ENCODE measurements at places on chromosomes 2 and 18. TPM values are rescaled to one million over a fixed set of nuclear protein-coding genes. Genes with fewer than 3 reads are reported as not detected.

- H3K4me3 ChIP-seq: no peak overlapping the region
- H3K4me1 ChIP-seq: no peaks in the 10 kb centered on the region
- H3K27me3 ChIP-seq: no peaks in the 10 kb centered on the region
- peak overlapping the region; percentile 34 for H3K27ac ChIP-seq
Observed at GRCh38 chr2:133431289-133431688, 137.0 kb downstream of the NCKAP5 start.

GRCh38 chr2:164371916-164372315, 249.4 kb downstream of the GRB14 start:
- H3K27ac ChIP-seq: no peak overlapping the region
- H3K4me1 ChIP-seq: no peaks in the 10 kb centered on the region
- no peak for DNase-seq
- H3K36me3 ChIP-seq: no peaks in the 10 kb centered on the region
- H3K4me3 ChIP-seq: no peak overlapping the region

ZSWIM2 gene
- total RNA-seq: 0.32 TPM

PDE11A gene
- total RNA-seq: 2.3 TPM

KCNIP3 gene
- total RNA-seq: 14.4 TPM

DNA sequence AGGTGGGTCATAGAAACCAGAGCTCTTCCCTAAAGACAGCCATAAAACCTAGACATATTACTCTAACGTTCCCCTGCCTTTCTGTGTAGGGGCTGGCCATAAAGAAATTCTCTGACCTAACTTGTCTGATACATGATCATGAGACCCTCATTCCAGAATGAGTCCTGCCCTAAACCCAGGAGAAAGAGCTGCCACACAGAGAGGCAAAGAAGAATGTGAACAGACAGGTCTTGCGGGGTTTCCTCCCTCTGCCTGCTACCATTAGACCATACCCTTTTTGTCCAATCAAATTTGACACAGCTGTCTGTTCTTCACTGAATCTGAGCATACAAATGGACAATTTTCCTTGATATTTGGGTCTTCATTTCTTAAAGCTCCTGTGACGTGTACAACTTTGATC, 198.8 kb upstream of the LHCGR start:
- H3K36me3 ChIP-seq: no peaks in the 10 kb centered on the region
- no peak overlapping the region for H3K4me3 ChIP-seq
- H3K4me1 ChIP-seq: no peaks in the 10 kb centered on the region
- no peak for DNase-seq
- no peak overlapping the region for H3K27ac ChIP-seq

- H3K27ac ChIP-seq: no peak overlapping the region
- H3K4me3 ChIP-seq: no peak overlapping the region
- H3K27me3 ChIP-seq: peaks cover 99% of the 10 kb centered on the region
- no peaks in the 10 kb centered on the region for H3K36me3 ChIP-seq
- peaks cover 5% of the 10 kb centered on the region for H3K4me1 ChIP-seq
- no peak for DNase-seq
Observed at GRCh38 chr2:176094349-176094748, 1.8 kb downstream of the HOXD13 start.

DNA sequence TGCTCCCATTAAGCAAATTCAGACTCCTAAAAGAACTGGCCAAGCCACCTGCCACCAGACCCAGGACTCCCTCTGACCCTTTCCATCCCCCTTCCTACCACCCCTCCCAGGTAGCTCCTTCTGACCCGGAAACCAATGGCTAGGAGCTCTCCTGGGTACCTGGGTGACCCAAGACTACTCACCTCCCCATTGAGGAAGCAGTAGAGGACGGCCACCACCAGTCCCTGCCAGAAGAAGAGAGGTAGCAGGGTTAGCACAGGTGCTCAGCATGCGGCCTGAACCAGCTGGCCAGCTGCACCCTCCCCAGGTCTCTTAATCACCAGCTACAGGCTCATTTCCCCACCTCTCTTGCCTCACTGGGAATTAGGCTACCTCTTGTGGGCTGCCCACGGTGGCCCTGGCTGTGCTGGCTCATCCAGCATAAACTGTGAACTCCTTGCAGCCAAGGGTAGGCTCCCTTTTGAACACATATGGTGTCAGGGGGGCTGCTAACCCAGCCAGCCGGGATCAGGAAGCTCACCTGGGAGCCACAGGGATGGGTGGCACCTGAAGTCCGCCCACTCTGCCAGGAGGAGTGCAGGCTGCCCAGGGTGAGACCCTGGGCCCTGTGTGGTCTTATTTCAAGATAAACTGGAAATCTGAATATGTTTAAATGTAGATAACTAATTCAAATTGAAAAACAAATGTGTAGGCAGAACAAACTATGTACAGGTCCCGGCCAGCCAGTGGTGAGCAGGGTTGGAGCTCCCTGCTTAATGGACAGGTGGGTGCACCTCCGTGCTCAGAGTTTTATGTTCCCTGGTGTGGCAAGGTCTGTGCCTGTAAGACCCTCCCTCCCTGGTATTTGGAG, 9.9 kb downstream of the TMEM37 start:
- H3K36me3 ChIP-seq: no peaks in the 10 kb centered on the region
- H3K4me3 ChIP-seq: no peak overlapping the region
- no peaks in the 10 kb centered on the region for H3K4me1 ChIP-seq
- no peak overlapping the region for H3K27ac ChIP-seq
- H3K27me3 ChIP-seq: no peaks in the 10 kb centered on the region
- no peak for DNase-seq

GRCh38 chr2:108460345-108461037, 11.5 kb downstream of the GCC2 start:
- H3K27me3 ChIP-seq: no peaks in the 10 kb centered on the region
- no peaks in the 10 kb centered on the region for H3K4me1 ChIP-seq
- no peaks in the 10 kb centered on the region for H3K36me3 ChIP-seq

ITGB6 gene
- 16.7 TPM for total RNA-seq

ERCC3 gene
- total RNA-seq: 41.0 TPM

DNA sequence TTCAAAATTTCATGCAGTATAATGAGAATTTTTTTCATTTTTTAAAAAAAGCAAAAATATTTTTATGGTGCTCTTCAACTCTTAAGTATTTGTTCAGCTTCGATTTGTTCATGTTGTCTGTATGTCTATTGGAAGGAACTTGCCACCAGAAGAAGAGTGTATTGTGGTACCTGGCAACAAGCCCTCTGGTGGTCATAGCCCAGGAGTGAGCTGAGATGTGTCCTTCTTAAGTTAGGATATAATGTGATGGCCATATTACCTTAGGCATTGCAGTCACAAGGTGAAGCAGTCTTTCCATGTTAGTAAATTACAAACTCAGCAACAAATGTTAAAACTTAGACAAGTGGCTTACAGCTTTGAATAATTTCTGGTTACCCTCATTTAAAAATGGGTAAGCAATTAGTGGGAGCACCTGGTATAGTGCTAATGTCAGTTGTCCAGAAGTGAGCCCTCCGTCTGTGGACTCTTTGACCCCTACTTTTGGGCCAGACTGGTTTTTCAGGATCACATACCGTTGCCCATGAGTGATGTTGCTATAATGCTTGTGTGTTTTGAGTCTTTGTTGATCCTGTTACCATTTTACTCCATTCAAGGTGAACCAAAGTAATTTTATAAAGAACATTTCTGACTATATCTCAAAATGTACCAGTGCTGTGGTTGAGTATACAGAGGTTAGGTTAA, 57.4 kb downstream of the MYO1B start:
- no peak for DNase-seq
- H3K36me3 ChIP-seq: no peaks in the 10 kb centered on the region
- H3K27me3 ChIP-seq: no peaks in the 10 kb centered on the region

DNA sequence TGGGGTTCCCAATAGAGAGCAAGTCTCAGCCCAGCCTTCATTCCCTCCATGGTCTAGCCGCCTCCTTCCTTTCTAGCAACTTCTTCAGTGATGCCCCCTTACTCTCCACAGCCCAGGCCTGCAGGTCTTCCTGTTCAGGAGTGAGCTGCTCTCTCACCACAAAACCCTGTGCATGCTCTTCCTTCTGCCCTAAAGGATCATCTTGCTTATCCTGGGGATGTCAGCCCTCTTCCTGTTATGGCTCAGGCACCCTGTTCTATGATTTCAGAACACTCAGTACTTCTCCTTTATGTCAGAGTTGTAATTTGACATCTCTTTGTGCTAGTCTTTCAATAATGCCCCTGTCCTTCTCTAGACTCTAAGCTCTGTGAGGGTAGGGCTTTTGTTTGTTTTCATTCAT, 19.4 kb downstream of the TMEM178A start:
- H3K27ac ChIP-seq: no peak overlapping the region
- H3K27me3 ChIP-seq: no peaks in the 10 kb centered on the region
- no peak overlapping the region for H3K4me3 ChIP-seq
- H3K36me3 ChIP-seq: no peaks in the 10 kb centered on the region
- no peak for DNase-seq
- no peaks in the 10 kb centered on the region for H3K4me1 ChIP-seq

HOXD3 gene
- 4.2 TPM for total RNA-seq

DNA sequence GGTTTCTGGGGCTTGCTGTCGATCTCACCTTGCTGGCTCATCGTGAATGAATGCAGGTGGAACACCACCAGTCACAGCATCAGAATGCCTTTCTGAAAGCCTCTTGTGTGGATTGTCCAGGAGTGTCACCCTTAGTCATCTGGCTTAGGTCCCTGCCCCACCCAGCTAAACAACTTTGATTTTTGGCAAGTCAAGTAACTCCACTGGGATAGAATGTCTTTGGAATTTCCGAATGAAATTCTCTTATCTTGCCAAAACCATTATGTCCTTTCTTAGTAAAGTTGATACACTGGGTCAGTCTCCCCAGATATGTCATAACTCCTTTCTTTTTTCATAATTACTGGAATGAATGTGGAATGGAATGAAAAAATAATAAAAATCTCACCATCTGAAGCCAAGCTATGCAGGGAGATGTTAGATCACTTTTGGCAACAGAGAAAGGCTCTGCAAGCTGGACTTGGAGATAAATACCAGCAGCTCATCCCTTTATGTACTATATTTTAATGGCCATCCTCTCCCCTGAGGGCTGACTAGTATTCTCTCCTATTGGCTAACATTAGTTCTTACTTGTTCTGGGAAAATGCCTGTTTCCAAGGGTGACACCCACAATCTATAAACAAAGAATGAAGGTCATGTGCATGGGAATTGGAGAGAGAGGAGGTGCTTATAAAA, 35.4 kb downstream of the INSIG2 start:
- H3K4me3 ChIP-seq: no peak overlapping the region
- no peaks in the 10 kb centered on the region for H3K36me3 ChIP-seq
- H3K27me3 ChIP-seq: no peaks in the 10 kb centered on the region
- H3K27ac ChIP-seq: peak overlapping the region; percentile 65

DNA sequence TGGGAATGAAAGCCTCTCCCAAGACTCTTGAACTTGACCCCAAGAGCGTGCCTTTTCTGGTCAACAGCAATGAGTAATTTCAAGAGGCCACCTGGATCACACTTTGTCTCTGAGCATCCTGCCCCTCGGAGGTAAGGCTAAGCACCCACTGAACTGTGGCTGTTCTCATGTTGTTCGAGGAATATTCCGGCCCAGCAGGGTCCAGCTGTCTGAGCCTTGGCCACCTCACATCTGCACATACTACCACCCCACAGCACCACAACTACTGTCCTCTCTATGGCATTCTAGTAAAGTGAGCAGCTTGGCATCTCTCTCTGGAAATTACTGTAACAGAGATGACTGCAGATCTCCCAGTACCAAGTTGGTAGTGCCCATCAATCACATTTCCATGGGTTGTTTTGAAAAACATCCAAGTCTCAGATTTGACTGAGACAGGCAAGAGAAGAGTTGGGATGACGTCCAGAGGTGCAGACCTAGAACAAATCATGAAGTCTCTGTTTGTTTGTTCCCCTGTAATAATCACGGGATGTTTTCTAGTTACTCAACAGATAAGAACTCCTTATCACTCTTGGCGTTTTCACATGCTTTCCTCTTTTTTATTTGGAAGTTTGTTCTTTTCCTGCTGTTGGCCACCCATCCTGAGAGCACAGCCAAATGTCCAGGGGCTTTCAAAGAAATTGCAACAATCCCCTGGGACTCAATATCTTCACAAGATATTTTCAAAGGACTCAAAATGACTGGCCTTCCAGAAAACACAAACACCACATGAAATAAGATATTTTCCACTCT, 336.0 kb upstream of the TNP1 start:
- no peaks in the 10 kb centered on the region for H3K27me3 ChIP-seq
- no peaks in the 10 kb centered on the region for H3K36me3 ChIP-seq
- no peak overlapping the region for H3K4me3 ChIP-seq
- DNase-seq: no peak
- no peak overlapping the region for H3K27ac ChIP-seq

- no peak overlapping the region for H3K4me3 ChIP-seq
- H3K36me3 ChIP-seq: no peaks in the 10 kb centered on the region
- H3K27ac ChIP-seq: no peak overlapping the region
- peaks cover 5% of the 10 kb centered on the region for H3K4me1 ChIP-seq
- no peak for DNase-seq
Observed at GRCh38 chr2:112829961-112830681, 6.5 kb downstream of the IL1B start.

ALKAL2 gene
- total RNA-seq: 16.1 TPM

MXD1 gene
- total RNA-seq: 5.8 TPM

GRCh38 chr2:237131749-237132533, 46.3 kb downstream of the COPS8 start:
- H3K4me1 ChIP-seq: no peaks in the 10 kb centered on the region
- no peaks in the 10 kb centered on the region for H3K27me3 ChIP-seq
- no peak overlapping the region for H3K4me3 ChIP-seq

KCNF1 gene
- total RNA-seq: 0.29 TPM

DNA sequence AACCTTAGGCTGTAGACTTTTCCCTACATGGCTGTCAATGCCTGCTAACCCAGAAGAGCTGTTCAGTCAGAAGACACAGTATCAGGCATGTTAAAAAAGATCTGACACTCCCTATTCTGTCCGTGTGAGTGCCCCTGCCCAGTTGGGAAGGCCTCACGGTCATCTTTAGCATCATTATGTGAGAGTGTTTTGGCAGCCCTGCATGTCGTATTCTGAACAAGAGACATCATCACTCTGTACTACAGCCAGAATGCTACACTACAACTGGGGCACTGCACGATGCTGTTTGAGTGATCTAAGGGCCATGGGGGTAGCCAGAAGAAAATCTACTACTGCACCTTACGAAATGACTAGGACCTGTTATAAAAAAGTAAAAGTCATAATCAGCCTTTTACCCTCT, 67.2 kb downstream of the GREB1L start:
- H3K4me1 ChIP-seq: no peaks in the 10 kb centered on the region
- DNase-seq: no peak
- H3K36me3 ChIP-seq: no peaks in the 10 kb centered on the region

GRCh38 chr2:30305235-30305634, 73.9 kb downstream of the LBH start:
- no peak for DNase-seq
- H3K27ac ChIP-seq: no peak overlapping the region
- H3K4me3 ChIP-seq: no peak overlapping the region
